Head of caudate nucleus (tissue), 42 donors: ENCODE measurements at places on chromosomes 16 and 17.

- no peak for DNase-seq
These were observed 69.0 kb downstream of the PLXDC1 start for GRCh38 chr17:39082482-39082881.

- DNase-seq = peak; percentile 38
These were observed 3.7 kb upstream of the LYZL6 start for GRCh38 chr17:35947156-35947585.

DNA sequence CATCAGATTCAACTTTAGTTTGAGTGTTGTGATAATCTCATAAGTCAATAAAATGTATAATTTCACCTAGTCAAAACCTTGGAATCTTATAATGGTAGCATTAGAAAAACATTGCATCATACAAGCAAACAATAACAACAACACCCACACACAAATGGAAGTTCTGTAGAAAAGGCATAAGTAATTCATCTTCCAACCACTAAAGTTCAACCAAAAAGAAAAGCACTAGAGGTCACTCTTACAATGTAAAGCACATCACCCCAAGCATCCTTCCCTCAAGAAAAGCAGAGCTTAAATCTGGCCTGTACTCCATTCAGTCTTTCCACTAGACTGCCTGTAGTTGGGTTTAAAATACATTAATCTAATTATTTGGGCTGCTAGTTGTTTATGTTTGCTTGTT lies 1.8 kb downstream of the CNTNAP4 start:
- no peak for DNase-seq

DNA sequence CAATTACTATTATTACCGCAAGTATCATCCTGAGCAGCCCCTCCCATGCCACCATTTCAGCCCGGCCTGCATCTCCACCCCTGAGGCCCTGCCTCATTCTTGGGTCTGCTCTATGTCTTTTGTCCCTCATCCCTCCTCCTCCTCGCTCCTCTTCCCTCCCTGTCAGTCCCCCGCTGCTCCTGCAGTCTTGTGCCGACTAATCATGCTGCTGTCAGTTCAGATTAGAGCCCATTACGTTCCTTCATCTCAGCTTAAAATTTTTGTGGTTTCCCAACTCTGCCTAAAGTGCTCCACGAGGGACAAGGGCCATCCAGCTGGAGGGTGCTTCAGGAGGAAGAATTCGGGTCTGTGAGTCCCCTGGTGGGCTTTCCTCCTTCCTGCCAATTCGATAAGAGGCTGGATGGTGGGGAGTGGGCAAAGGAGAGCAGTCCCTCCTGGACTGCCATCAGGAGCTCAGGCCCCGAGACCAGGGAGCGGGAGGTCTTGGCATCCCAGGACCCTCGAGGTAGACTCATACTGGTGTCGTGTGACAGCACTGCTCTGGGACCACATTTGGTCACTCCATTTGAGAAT lies 32.9 kb upstream of the GOSR2 start:
- DNase-seq = no peak

DNA sequence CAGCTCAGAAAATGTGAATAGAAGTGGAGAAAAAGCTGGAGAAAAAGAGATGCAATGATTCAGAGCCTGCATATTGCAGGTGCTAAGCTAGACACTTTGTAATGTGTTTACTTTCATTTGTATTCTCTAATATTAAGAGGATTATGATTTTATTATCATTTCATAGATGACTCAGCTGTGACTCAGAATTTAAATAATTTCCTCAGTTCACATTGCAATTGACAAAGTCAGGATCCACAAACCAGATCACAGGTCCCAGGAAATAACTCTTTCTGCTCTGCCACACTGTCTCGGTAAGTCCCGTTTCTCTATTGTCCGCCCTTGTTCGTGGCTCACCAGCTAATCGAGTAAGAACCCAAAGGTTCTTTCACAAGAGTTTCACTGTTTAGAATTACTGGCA lies 235.4 kb upstream of the MON1B start:
- DNase-seq = no peak

DNA sequence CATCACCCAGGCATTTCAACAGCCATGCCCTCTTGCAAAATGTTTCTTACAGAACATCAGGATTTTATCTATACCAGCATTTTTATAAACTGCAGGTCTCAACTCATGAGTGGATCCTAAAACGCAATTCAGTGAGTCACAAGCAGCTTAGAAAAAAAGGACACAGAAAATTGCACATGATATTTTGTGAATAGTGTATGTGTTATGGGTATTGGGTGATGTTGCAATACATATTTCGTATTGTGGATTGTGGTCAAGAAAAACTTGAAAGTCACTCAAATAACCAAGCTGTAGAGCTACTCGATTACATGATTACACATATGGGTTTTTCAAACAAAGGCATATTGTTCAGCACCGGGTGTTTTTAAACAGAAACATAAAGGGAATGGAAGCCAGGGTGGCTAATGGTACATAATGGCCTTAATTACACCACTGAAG lies 1.4 kb downstream of the WIPI1 start:
- DNase-seq = no peak

- no peak for DNase-seq
These were observed 13.2 kb downstream of the OMG start for GRCh38 chr17:31283841-31284240.

DNA sequence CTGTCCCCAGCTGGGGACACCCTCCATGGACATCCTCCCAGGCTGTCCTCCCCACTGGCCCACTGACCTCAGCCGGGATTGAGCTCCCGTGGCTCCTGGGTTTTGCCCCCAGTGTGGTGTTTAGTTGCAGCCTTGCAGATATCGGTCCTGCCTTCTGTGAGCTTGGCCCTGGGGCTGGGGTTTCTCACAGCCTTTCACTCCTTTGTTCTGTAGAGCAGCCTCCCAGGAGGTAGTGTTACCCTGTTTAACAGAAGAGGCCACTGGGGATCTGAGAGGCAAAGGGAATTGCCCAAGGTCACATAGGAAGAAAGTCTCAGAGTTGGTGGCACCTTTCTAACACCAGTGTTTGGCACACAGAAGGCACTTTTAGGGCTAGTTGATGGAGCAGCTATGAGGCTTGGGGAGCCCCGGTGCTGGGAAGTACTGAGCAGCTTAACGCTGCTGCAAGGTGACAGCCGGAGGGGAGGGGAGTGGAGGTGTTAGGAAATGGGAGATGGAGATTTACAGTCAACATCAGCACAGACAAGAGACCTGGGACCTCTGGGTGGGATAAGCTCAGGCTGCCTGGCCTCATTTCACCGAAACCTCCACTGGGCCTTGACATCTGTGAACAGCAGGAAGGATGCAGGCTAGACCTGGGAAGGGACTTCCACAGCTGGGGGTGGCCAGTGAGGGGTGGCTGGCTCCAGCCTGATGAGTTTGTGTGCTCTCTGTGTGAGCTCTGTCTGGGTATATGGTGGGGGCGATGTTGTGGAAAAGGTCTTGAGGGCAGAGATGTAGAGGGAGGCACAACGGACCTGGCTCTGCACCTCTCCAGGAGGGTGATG lies 26.1 kb downstream of the CACNA1G start:
- DNase-seq = no peak

GRCh38 chr16:57165938-57166337 lies 19.9 kb downstream of the PSME3IP1 start:
- no peak for DNase-seq

DNA sequence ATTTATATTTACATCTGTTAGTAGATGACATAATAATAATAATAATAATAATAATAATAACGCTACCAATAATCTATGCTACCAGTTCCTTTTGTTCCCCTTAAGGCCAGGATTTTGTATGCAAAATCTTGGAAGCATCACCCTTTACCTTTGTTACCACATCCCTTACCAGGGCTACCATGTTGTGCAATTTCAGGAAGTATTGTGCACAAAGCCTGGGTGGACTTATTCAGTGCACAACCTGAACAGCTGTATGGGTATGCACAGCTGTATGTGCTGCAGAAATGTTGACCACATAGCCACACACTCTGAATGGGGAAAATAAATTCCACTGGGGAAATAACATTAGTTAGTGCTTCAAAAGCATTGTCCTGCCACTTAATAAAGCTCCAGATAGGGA lies 19.9 kb upstream of the CALB2 start:
- no peak for DNase-seq

DNA sequence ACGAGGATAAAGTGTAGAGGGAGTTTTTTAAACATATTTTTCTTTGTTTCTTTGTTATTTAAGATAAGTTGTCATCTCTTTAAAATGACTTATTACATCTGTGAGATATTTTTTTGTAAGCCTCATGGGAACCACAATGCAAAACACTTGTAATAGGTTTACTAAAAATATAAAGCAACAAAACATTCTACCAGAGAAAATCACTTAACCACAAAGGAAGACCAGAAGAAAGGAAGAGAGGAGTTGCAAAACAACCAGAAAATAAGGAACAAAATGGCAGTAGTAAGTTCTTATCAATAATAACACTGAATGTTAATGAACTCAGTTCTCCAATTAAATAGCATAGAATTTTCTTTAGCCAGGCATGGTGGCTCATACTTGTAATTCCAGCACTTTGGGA lies 22.9 kb downstream of the DHRS7B start:
- DNase-seq = no peak

DNA sequence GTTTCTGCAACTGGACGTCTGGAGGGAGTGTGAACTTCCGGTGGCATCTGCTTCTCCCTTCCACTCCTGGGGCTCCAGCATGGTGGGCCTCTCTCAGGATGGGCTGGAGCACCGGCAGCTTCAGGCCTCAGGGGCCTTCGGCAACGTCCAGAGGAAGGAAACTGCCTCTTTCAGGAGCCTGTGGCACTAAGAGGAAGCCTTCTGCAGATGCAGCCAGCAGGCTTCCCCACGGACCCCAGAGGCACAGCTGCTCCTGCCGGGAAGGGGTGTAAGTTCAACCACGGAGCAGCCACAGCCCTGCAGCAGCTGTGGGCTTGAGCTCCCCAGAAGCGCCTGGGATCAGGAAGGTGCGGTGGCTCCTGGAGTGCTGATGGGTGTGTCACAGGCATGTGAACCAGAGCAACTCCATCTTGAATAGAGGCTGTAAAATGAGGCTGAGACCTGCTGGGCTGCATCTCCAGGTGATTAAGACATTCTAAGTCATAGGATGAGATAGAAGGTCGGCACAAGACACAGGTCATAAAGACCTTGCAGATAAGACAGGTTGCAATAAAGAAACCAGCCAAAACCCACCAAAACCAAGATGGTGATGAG lies 50.8 kb upstream of the KLHDC4 start:
- DNase-seq = no peak

- no peak for DNase-seq
These were observed 11.4 kb downstream of the TAX1BP3 start for GRCh38 chr17:3656755-3657587.

DNA sequence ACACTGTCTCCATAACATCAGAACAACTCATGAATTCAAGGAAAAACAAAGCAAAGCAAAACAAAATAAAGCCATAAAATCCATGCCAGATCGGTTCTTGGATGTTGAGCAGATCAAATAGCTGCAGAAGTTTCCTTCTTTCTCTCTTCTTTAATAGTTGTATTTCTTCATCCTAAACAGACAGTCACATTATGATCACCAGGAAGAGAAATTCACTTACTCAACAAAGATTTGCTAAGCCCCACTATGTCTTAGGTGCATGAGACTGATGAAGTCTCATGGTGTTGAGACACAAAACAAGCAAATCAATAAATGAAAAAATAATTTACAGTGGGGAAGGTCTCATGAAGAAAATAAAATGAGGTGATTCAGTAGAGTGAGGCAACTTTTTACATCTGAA lies 72.8 kb downstream of the WIPI1 start:
- DNase-seq = no peak

DNA sequence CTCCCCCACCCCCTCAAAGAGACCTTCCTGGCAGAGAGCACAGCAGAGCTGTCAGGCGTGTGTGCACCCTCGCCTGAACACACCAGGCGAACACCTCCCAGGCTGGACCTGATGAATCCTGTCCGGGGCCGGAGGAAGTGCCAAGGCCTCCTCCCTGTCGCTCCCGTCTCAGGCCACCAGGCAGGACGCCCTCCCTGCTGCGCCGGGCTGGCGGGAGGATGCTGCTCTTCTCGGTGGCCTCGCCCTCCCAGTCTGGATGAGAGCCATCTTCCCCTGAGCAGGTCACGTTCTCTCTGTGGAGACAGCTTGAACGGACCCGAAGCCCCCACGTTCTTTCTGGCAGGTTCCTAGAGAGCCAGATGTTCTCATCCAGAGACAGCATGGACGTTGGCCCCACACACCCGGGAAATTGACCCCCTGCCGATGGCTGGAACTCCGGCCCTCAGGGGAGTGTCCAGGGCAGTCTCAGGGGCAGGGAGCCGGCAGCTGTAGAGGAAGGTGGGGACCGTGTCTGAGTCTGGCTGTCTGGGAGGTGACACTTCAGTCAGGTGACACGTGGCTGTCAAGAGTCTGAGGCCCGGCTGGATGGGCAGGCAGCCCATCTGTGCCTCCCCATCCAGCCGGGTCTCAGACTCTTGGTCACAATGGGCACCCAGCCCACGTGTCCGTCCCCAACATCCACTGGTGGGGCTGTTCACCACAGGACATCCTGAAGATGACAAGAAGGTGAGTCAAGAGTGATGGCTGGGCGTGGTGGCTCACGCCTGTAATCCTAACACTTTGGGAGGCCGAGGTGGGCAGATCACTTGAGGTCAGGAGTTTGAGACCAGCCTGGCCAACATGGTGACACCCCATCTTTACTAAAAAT lies 5.0 kb upstream of the TIMP2 start:
- no peak for DNase-seq

- peak; percentile 36 for DNase-seq
These were observed 2.8 kb downstream of the MAPK8IP3 start for GRCh38 chr16:1708768-1709180.

- no peak for DNase-seq
These were observed 193.6 kb downstream of the RPTOR start for GRCh38 chr17:80738020-80738808.

- no peak for DNase-seq
These were observed 13.4 kb downstream of the FLOT2 start for GRCh38 chr17:28883967-28884702.

DNA sequence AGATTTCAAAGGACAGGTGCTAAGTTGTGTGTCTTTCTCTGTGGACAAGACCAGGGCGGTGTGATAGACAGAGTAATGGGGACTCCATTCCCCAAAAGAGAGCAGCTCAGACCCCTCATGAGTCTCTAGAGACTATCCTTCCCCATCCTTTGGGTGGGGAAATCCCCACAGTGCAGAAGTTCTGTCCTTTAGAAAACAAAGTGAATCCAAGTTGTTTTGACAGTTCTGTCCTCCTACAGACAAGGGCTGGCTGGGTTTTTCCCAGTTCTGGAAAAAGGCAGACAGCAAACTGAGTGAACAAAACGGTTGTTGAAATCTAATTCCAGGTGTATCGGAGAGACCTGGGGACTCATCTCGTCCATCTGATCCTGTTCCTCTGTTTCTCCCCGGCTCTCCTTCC lies 11.0 kb upstream of the HAS3 start:
- DNase-seq = no peak

DNA sequence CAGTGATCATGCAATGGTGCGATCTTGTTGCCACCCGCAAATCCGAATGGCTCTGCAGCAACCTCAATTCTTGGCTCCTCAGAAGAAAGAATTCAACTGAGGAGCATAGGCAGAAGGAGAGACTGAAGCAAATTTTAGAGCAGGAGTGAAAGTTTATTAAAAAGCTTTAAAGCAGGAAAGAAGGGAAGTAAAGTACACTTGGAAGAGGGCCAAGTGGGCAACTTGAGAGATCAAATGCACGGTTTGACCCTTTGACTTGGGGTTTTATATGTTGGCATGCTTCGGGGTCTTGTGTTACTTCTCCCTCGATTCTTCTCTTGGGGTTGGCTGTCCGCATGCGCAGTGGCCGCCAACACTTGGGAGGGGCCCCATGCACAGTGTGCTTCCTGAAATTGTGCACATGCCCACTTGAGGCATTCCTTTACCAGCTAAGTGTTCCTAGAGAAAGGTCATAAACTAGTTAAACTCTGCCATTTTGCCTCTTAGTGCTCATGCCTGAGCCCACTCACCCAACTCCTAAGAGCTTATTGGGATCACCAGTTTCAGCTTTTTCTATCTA lies 36.7 kb downstream of the ZNRF1 start:
- no peak for DNase-seq

- peak; percentile 78 for DNase-seq
These were observed 65.0 kb downstream of the TBC1D16 start for GRCh38 chr17:79970576-79971068.
